ENCODE measurements at places on chromosomes 13 and 19.

GRCh38 chr13:36370108-36370429 lies 23.9 kb upstream of the SPART start:
- no peak for DNase-seq

DNA sequence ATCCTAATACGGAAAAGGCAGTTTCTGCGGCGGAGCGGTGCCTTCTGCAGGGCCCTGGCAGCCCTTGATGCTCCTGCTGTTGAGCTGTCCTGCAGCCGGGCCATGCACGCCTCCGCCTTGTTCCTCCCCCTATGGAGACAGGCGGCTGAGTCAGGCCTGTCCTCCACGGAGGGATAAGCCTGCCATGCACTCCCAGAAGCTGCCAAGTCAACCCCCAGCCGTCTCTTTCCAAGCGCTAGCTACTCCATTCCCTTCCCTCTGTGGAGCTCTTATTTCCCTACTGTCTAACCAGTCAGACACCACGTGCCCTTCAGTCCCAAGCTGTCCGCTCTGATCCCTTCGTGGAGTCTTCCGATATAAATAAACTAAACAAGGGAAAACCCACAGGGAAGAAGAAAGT lies 197.0 kb downstream of the COL4A1 start:
- no peak for DNase-seq

DNA sequence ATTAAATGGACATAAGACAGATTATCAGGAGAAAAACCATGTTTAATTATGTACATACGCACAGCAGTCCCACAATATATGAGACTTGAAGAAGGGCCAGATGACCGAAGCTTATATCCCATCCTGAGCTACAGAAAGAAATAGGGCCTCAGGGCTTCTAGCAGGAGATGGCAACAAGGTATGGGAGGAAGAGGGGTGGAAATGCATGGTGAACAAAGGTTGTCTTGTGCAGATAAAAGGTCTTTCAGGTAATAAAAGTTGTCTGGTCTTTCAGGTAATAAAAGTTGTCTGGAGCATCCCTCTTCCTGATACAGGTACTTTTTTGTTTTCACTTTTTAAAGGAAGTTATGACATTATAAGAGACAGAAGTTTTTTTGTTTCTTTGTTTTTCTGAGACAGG lies 15.4 kb upstream of the GTF3A start:
- no peak for DNase-seq

GRCh38 chr19:50723735-50724521 lies 764 bp downstream of the CLEC11A start:
- DNase-seq, result no peak

DNA sequence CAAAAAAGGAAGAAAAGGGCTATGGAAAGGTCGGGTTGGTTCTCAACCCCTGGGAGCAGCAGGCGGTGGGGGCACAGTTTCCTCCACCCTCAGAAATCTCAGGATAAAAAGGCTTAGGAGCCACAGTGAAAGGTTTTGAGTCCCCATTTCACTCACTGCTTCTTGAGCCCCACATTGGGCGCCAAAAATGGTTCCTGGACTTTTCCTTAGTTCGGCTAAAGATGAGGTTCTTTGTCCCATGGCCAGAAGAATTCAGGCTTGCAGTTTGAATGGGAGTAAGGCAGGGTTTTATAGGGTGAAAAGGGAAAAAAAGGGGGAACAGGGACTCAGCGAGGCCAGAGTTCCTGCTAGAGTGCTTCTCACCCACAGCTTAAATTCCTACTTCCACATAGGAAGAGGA lies 179.5 kb downstream of the GGACT start:
- no peak for DNase-seq

DNA sequence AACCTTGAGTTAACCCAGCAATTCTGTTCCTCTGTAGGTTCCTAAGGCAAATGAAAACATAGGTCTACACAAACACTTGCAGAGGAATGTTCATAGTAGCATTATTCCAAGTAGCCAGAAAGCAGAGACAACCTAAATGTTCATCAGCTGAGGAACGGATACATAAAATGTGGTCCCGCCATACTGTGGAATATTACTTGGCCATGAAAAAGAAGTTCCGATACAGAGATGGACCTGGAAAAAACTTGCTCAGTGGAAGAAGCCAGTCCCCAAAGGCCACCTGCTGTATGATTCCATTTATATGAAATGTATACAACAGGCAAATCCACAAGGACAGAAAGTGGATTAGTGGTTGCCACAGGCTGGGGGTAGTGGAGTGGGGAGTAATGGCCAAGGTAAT lies 53.0 kb downstream of the ARHGEF18 start:
- no peak for DNase-seq

DNA sequence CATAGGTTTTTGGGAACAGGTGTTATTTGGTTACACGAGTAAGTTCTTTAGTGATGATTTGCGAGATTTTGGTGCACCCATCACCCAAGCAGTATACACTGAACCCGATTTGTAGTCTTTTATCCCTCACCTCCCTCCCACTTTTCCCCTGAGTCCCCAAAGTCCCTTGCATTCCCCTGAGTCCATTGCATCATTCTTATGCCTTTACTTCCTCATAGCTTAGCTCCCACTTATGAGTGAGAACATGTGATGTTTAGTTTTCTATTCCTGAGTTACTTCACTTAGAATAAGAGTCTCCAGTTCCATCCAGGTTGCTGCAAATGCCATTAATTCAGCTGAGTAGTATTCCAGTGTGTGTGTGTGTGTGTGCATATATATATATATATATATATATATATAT lies 97.2 kb upstream of the EDNRB start:
- DNase-seq, result no peak

- peak; percentile 6 for DNase-seq
Observed at GRCh38 chr19:29326849-29327840, 114.2 kb upstream of the UQCRFS1 start.

- DNase-seq, result no peak
Observed at GRCh38 chr19:46206176-46206575, 23.4 kb upstream of the IGFL1 start.

DNA sequence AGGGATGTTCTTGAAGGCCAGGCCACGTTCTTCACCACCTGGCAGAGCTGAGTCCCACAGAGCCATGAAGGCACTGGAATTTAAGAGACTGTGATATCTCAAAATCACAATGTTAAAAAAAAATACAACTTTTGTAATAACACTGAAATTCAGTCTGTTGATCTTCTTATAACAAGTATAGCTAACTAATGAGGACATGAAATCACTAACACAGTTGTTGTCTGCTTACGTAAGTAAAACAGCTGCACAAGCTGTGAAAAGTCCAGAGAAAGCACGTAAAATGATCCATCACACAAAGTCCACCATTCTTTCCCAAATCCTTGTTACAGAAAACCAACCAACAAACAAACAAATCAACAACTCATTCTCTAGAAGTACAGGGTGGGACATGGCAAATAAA lies 32.9 kb downstream of the FLT3 start:
- DNase-seq, result no peak

- DNase-seq, result peak; percentile 38
Observed at GRCh38 chr19:40542202-40542859, 34.3 kb upstream of the SHKBP1 start.

DNA sequence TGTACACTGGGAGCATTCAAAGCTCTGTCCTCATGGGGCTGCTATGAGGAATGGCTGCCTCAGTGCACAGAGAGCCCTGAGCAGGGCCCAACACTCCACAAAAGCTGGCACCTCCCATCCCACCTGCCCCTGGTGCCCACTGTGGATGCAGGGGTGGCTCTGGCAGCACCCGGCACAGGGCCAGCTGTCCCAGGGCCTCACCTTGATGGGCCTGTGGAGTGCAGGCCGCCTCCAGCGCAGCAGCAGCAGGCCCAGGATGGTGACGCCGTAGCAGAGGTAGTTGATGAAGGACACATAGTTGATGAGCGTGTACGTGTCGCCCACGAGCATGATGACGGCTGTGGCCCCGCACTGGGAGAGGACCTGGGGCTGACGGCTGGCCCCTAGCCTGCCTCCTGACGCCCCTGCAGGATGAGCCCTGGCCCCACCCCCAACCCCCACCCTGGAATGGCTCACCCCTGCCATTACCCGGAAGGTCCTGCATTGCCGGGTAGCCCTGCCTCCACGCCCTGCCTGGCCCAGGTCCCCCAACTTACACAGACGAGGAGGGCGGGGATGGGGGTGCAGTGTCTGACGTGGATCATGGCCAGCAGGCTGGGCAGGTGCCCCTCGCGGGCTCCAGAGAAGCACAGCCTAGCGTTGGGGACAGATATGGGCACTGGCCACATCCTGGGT lies 15.2 kb downstream of the SLC7A10 start:
- no peak for DNase-seq

DNA sequence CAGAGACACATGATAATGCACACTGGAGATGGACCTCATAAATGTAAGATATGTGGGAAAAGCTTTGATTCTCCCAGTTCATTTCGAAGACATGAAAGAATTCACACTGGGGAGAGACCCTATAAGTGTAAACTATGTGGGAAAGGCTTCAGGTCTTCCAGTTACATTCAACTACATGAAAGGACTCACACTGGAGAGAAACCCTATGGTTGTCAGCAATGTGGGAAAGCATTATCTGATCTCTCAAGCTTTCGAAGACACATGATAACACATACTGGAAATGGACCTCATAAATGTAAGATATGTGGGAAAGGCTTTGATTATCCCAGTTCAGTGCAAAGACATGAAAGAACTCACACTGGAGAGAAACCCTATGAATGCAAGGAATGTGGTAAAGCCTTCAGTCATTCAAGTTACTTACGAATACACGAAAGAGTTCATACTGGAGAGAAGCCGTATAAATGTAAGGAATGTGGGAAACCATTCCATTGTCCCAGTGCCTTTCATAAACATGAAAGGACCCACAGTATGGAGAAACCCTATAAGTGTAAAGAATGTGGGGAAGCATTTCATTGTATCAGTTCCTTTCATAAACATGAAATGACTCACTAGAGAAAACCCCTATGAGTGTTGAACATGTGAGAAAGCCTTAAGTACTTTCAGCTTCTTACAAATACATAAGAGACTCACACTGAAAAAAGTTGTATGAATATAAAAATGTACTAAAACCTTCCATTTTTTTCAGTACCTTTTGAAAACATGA lies 14.7 kb downstream of the ZNF441 start:
- DNase-seq, result no peak

- no peak for DNase-seq
Observed at GRCh38 chr19:42919757-42920079, 2.0 kb upstream of the PSG6 start.

DNA sequence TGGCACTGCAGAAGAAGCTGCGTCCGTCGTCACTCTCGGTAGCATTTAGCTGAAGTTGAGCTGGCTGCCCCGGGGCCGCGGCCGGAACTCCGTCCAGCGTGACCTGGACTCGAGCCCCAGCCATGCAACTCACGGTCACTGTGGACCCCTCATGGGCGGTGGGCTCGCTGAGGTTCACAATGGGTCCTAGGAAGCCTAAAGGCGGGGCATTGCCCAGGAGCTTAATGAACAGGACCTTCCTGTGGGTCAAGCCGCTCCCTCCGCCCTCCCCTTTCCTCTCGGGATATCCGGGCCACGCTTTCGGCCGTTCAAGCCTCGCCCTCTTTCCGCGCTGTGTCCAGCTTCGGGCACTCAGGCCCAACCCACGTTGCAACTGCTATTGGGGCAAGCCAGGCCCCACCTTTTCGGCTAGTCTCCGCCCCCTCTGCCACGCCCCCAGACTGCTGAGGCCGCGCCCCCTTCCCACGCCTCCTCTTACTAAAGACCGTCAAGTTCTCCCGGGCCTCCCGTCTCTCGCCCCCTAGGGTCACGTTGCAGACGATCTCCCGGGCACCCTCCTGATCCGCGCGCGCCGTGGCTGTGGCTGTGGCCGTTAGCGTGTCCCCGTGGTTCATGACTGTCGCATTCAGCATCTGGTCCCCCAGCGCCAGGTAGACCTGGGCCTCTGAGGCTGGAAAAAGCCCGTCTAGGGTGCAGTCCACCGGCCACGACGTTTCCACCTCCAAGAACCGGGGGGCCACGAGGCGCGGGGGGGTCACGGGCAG lies 1.4 kb upstream of the RAVER1 start:
- peak; percentile 86 for DNase-seq

GRCh38 chr13:48486836-48487235 lies 46.0 kb downstream of the RCBTB2 start:
- no peak for DNase-seq

- DNase-seq, result no peak
Observed at GRCh38 chr19:3625996-3626472, 556 bp downstream of the CACTIN start.

GRCh38 chr13:79519255-79519654 lies 38.3 kb downstream of the NDFIP2 start:
- no peak for DNase-seq

DNA sequence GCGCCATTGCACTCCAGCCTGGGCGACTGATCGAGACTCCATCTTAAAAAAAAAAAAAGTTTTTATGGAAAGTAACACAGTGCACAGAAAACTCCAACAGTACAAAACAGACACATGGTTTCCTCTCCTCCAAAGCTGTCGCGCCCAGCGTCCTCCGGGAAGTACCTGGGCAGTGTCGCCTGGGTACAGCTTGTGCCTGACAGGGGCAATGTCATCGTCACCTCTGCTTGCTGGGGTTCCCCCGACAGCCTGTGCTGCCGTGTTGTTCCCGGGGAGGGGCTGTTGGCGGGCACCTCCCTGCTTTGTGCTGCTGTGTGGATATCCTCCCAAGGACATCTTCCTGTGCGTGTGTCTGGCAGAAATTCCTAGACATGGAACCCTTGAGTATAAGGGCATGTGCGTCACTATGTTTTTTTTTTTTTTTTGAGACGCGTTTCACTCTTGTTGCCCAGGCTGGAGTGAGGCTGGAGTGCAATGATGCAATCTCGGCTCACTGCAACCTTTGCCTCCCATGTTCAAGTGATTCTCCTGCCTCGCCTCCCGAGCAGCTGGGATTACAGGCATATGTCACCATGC lies 2.4 kb upstream of the F2RL3 start:
- no peak for DNase-seq

DNA sequence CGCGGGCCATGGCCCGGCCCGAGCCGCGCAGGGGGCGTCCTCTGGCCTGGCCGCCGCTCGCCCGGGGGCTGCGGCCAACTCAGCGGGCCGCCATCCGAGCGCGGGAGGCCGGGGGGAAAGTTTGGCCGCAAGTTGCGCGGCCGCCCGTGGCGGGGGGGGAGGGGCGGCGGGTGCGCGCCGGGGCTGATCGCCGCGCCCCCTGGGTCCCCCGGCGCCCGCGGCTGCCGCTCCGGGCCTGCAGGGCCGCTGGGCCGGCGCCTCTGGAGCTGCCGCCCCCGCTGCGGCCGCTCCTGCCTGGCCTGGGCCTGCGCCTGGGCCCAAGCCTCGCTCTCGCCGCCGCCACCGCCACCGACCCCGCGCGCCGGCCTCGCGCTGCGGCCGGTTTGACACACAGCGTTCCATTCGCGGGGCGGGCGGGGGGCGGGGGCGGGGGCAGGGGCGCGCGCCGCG lies at the start of gene NR2F6:
Gene NR2F6 (minus strand): TSS at position 385 of the 450 bp plus-strand sequence. CDS start 699 bp downstream, outside the sequence.
- no peak for DNase-seq

DNA sequence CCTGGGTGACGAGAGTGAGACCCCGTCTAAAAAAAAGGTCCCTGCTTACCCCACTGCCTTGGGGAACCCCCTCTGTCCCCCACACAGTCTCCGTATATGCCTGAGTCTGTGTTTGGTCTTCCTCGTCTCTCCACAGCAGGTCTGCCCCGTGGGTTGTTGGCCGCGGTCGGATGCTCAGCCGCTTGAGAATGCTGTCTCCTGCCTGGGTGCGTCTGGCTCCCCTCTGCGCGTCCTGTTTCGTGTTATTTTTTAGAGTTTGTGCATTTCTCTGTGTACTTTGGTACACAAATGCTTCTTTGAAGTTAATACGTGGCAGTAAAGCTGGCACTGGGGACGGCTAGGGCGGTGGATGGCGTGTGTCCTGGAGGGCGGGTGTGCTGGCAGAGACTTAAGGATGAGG lies 34.9 kb downstream of the KDM4B start:
- DNase-seq, result no peak
